ENCODE measurements at places on chromosomes 16 and 17. TPM values are rescaled to one million over a fixed set of nuclear protein-coding genes. Genes with fewer than 3 reads are reported as not detected.

GRCh38 chr17:40952154-40952553 is 14.6 kb downstream of the KRT39 start:
- DNase-seq, result no peak

DNA sequence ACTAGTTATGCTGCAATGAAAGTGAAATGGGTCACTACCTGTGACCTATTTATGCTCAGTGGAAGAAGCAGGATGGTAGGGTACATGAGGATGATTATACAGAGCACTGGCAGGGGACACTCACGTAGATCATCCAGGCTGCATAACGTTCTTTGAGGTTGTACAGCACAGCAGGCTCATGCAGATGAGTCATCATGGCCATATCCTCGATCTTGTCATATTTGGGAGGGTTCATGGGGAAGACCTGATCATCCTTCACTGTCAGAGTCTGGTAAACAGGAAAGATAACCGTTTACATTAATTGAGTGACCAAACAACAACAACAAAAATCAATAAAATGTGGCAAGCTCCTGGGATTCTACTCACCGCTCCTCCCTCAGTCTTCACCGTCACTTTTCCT is 2.1 kb downstream of the MYH2 start:
- DNase-seq, result peak; percentile 66

Gene CACNA1H
- 2.0 TPM for total RNA-seq

Gene NPIPB5
- total RNA-seq, result 14.3 TPM

Gene TPPP3
- 0.31 TPM for total RNA-seq

DNA sequence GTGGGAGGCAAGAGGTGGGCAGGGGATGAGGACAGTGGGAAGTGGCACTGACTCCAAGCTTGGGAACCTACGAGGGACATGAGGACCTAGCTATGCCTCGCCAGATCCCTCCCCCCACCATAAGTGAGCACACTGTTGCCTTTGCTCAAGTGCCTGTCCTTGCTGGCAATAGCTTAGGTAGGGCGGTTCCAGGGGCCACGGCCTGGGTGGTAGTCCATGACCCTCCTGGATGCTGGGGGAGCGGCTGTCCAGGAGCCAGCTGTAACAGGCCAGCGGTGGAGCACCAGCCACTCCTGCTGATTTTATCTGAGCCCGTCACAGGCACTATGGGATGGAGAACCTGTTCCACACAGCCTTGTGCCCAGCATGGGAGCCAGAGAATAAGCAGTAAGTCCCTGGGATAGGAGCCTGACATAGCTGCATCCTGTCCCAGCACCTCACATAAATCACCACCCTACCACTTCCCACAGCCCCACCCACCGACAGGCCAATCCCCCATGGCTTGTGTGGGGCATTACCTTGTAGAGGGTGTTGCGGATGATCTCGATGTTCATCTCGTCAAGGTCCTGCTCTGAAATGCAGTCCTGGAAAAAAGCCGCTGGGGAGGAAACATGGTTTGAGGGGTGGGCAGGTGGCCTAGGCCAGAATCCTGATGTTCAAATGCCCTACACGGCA is 11.8 kb downstream of the HSD11B2 start:
- no peak for DNase-seq

Gene HCFC1R1
- total RNA-seq, result 54.7 TPM

Measured in A172 (cell line).